AG08395 (cell line): ENCODE measurements at places on chromosomes 1 and 21.

- no peak for DNase-seq
These were observed 1.3 kb downstream of the PUM1 start for GRCh38 chr1:31064111-31064717.

- DNase-seq, result no peak
These were observed 38.1 kb downstream of the B3GALT5 start for GRCh38 chr21:39650801-39651200.

DNA sequence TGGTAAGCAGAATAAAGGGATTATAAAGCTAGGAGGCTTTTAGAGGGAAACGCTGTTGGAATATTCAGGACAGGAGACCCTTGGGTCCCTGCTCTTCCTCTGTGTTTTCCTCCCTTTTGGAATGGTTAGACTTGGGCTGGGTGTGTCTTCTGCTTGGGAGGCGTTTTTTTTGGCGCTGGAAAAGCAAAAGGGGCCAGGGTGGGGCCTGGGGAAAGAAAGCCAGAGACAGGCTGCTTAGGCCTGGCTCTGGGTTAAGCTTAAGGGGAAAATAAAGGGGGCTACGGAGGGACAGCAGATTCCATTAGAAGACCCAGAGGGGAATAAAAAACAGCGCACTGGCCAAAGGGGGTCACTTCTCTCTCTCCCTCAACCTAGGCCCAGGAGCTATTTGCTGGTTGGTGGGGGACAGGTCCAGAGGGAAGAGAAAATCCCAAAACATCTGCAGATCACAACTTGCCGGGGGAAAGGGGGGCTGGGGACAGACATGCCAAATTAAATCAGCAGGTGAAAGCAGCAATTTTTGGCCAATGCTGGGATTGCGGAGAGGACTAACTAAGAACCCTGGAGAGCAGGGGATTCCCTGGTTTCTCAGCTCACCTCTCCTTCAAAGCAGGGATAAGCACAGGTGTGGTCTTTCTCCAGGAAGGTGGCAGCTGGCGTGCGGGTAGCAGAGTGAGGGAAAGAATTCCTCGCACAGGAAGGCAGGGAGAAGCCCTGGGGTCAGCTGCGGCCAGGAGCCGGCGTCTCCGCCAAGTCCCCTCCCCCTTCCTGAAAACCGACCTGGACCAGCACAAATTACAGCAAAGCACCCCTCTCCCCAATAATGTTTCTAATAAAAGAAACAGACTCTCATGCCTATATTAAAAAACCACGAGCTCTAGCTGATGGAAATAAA is 82.2 kb upstream of the AK4 start:
- DNase-seq, result no peak

DNA sequence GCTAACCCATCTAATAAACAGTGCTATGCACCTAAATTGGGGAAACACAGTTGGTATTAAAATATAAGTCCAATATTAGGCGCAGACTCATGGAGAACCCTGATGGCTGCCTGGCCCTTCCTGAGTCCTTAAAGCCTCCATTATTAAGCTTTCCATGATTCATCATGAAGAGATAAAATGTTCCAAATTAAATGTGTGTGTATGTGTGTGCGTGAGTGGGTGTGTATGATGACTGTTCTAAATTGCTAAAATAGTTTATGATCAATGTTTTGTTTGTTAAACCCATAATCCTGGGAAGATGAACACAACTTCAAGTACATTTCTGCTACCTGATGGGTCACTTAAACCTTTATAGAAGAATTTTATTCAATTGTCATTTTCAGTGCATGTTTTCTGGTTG is 6.3 kb upstream of the RBBP5 start:
- no peak for DNase-seq

DNA sequence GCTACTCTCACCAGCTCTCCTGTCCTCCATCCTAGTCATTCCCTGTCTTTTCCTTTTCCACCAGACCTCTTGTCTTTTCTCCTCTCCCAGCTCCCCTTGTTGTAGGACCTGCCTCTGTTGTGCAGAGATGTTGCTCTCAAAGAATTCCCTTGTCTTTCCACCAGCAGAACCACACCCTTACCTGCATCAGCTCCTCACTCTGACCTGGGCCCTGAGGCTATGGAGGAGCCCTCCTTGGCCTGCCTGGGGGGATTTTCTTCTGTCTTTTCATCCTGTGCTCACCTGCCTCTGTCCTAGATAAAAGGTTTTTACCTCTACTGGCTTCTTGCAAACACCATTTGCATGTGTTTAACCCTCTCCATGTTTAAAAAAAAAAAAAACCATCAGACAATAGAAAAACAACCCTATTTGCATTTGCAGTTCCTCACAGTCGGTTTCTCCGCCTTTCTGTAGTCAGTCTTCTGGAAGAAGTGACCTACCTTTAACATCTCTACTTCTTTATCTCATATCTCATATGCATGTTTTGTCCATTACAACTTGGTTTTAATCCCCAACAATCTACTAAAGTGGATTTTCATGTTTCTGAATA is 12.1 kb downstream of the FCRL5 start:
- no peak for DNase-seq
